ENCODE measurements at places on chromosomes 11 and 22. TPM values are rescaled to one million over a fixed set of nuclear protein-coding genes. Genes with fewer than 3 reads are reported as not detected.

Gene MYEOV
- total RNA-seq: 4.8 TPM

Gene CD248
- total RNA-seq: 40.3 TPM

Gene MED17
- total RNA-seq: 24.5 TPM

Gene NXPE1
- total RNA-seq: not detected

Gene SYT9
- under 0.01 TPM for total RNA-seq

Gene MARK2
- total RNA-seq: 5.4 TPM

Gene GANAB
- total RNA-seq: 233 TPM

Gene VPREB1
- total RNA-seq: not detected

Gene SELENOH
- 77.5 TPM for total RNA-seq

Gene APOA1
- total RNA-seq: 13.0 TPM

Gene CARD16
- 6.5 TPM for total RNA-seq

Gene SVIP
- total RNA-seq: 4.5 TPM

Gene IGLL1
- not detected for total RNA-seq

Gene IFTAP
- total RNA-seq: 42.8 TPM

Gene PC
- 19.7 TPM for total RNA-seq

Gene CRYAB
- 41.2 TPM for total RNA-seq

Gene SUSD2
- 20.9 TPM for total RNA-seq

Gene CABP4
- 0.28 TPM for total RNA-seq

Gene PDE3B
- total RNA-seq: 0.28 TPM

Gene ZC3H12C
- total RNA-seq: 16.1 TPM

Gene RAG1
- 0.38 TPM for total RNA-seq

Gene CELSR1
- total RNA-seq: 0.58 TPM

Gene SPDYC
- total RNA-seq: not detected

Gene MUC2
- total RNA-seq: not detected

Gene MAPK8IP2
- under 0.01 TPM for total RNA-seq

Gene ANGPTL5
- 0.28 TPM for total RNA-seq

Gene GAS2
- 3.4 TPM for total RNA-seq

Data from regular cardiac myocyte (primary cell).